HEK293T (cell line): ENCODE measurements at places on chromosomes 12 and 14.

DNA sequence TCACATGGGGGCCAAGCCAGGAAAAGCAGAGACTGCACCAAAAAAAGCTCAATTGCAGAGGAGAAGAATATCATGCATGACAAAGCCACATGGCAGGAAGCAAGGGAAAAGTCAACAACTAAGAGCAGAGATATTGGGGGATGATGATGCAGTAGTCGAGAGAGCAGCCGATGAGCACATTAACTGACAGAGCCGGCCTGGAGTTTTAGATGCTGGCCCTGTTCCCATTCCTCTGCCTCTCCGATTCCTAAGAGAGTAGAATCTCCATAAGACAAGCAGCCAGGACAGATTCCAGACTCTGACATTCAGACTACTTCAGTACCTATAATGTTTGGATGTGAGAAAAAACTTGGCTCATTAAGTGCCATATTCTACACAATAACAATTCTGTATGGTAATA, 155.9 kb downstream of the KCNH5 start:
- no peak for DNase-seq

- DNase-seq: no peak
Observed at GRCh38 chr14:64707661-64708060, 3.4 kb downstream of the PLEKHG3 start.

- DNase-seq: no peak
Observed at GRCh38 chr12:9667403-9668160, 1.9 kb upstream of the CLEC2D start.

- no peak for DNase-seq
Observed at GRCh38 chr14:69087061-69087461, 65.9 kb downstream of the DCAF5 start.

DNA sequence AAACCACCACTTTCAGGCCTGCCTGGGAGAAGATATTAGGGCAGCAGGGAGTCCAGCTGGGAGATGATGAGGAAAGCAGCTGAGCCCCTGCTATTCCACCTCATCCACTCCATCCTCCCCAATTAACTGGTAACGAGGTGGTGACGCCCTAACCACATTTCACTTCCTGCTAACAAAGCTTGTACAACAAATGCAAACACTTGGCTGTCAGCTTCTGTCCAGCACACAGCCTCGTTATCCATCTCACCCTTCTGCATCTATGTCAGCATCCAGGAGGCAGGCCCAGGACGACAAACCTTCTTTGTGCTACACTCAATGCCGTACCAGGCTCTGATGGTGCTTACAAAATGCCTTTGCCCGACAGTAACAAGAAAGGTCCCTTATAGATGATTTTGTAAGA, 225.4 kb downstream of the APAF1 start:
- DNase-seq: no peak

- DNase-seq: no peak
Observed at GRCh38 chr12:43282106-43282505, 269.9 kb downstream of the ADAMTS20 start.

GRCh38 chr12:68910128-68910527, 22.8 kb downstream of the CPM start:
- no peak for DNase-seq

GRCh38 chr14:68113343-68113930, 293.9 kb downstream of the RAD51B start:
- no peak for DNase-seq

DNA sequence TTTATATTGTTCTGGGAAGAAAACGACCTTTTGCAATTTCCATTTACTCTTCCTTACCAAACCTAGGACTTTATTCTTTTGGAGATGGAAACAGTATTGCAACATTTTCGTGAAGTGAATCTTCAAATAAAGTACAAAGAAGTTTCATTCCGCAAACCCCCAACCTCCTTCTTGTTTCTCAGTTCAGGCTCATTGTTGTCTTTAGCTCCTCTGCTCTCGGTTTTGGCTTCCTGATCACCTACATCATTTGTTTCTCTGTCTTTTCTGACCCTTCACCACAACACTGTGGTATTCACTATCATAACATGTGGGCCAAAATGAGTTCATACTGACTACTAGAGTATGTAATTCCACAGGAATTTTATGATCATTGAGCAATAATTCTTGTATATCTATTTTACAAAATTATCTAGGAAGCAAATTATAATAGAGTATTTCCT, 266.8 kb downstream of the ADAMTS20 start:
- DNase-seq: no peak
